Heart right ventricle (tissue), 16 donors: ENCODE measurements at places on chromosomes 7 and 10. TPM values are rescaled to one million over a fixed set of nuclear protein-coding genes. Genes with fewer than 3 reads are reported as not detected.

The CPN1 gene
- not detected for total RNA-seq

The GPR37 gene
- total RNA-seq, result 0.15 TPM

The TMEM236 gene
- 0.37 TPM for total RNA-seq

The MRLN gene
- total RNA-seq, result not detected

DNA sequence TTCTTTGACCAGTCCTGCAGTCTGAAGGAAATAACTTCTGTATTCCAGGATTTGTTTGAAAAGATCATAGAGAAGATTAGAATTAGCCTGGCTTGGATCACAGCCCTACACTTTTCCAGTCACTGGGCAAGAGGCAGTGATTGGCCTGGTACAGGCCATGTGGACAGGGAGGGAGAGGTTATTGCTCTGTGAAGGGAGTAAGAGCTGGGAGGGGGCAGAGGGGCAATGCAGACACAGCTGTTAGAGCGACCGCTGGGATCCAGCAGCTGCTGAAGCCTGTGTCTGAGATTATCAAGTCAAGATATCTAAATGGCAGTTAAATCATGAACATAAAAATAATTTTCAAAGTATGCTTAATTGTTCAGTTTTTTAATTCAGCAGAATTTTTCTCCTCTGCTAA lies 257.3 kb downstream of the SDK1 start:
- no peak for DNase-seq

- DNase-seq, result no peak
These were observed 10.0 kb upstream of the LRRC4 start for GRCh38 chr7:128041203-128041602.
